ENCODE measurements at places on chromosomes 2 and 18.
A peak's percentile ranks its signal among the peaks of the same experiment; 100 is the strongest.

- DNase-seq = no peak
These were observed 38.8 kb upstream of the OSBPL6 start for GRCh38 chr2:178155524-178155923.

- no peak for DNase-seq
These were observed 80.2 kb upstream of the ITGA4 start for GRCh38 chr2:181376999-181377398.

GRCh38 chr18:7172611-7173010 lies 55.0 kb upstream of the LAMA1 start:
- DNase-seq = no peak

DNA sequence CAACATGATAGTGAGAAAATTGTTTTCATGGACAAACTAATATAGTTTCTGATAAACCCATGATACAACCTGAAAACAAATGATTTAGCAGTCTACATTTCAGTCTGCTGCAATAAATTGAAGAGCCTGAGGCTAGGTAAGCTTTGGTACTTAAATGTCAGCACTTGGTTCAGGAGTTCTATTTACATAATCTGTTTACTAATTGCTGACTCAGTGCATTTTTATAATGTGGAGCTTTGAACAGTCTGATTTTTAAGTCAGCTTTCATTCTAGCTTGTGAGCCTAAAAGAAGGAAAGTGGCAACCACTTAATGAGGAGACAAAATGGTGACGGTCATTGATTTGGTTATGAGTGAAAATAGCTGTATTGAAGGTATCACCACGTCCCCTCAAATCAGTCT lies 488.6 kb downstream of the CPS1 start:
- no peak for DNase-seq

- DNase-seq = no peak
These were observed 2.6 kb upstream of the KRCC1 start for GRCh38 chr2:88058191-88058590.

DNA sequence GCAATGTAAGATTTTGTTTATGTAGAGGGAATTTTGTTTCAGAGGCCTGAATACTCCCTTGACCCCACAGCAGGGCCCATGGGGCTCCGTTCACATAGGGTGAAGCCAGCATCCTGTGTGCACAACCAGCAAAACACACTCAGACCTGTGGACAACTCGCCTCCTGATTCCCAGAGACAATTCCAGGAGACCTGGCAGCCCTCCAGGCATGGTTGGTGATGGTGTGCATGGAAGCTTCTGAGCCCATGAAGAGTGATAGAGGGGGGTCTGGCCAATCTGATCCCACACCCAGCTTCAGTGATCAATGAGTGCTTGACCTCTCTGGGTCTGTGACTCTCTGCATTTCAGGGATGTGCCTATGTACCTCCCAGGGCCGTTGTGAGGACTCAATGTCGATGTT lies 91.0 kb upstream of the RAB6C start:
- DNase-seq = no peak

DNA sequence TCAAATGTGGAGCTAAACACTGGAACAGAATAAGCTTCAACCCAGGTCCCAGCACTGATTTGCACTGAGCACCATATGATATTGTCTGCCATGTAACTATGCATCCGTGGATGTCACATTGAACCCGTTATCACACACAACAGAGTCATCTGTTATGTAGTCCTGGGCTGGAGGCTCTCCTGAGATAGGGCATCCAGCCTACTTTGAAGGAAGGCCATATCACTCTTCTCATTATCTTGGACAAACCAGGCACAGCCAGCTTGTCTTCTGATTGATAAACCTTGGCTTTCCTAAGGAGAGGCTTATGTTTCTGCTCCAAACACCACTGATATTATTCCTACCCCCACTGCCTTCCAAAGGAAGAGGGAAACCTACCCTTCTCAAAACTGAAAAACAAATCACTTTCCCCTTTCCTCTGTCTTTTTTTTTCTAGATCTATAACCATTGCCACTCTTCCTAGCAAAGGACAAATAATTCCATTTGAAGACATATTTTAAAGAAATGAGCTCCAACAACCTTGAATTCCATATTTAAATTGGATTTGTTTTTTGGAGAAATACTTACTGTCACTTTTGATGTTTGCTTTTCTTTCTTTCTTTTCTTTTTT lies 16.4 kb downstream of the RSAD2 start:
- DNase-seq = no peak

DNA sequence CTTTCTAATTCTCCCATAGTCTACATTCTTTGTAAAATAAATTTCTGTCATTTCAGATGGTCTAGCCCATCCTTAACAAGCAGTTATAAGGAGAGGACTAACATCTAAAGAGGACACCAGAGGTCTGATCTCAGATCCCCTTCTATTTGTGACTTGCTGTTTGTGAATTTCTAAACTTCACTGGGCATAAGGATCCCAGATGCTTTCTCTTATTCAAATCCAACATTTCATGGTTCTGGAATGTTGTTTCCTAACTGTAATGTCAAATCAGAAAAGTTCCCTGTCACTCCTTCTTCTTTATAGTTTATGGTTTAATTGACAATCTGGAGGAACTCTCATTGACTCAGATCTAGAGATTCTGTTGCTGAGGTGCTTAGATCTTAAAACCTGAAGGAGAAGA lies 430.2 kb downstream of the MEIS1 start:
- DNase-seq = no peak

DNA sequence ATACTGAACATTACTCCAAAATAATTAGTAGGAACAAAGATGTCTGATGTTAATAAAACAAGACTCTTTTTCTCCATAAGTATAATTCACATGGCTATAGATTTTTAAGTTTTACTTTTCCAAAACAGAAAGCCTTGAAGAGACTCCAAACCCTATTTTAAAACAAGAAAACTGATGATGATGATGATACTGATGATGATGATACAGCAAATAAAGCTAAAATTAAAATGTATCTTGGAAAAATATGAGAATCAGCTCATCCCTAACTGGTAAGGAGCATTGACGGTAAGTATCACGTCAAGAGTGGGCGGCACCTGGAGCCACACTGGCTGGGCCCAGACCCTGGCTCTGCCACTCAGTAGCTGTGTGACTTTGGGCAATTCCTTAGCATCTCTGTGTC lies 39.6 kb downstream of the ID2 start:
- DNase-seq = no peak

GRCh38 chr2:106117347-106117746 lies 76.8 kb downstream of the UXS1 start:
- no peak for DNase-seq

DNA sequence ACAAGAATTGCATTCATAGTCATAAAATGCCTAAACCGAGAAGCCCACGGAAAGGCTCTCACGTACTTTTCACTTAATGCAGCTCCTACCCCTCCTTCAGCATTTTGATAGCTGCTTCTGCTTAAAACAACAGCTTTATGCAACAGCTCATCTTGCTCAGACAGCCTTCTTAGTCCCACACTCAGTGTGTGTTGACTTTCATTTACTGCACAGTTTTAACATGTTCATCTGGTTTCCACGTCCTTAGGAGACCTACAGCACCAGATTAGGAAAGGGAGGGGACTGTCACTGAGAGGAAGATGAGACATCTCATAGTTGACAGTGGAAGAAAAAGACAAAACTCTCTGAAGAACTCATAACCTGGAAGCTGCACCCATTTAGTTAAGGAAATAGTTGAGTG lies 435.4 kb downstream of the SETBP1 start:
- no peak for DNase-seq

DNA sequence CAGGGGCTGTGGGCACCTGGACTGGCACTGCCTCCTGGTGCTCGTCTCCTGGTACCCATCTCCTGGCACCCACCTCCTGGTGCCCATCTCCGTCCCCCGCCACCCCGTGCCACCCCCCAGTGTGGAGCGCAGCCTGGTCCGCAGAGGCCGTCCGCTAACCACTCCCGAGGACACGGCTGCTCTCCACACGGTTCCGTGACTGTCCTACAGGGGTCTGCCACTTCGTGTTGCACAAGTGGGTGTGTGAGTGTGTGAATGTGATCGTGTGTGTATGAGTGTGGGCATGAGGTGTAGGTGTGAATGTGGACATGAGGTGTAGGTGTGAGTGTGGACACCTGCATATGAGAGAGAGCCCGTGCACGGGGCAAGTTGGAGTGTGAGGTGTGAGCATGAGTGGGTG lies 119.4 kb upstream of the HS6ST1 start:
- no peak for DNase-seq

DNA sequence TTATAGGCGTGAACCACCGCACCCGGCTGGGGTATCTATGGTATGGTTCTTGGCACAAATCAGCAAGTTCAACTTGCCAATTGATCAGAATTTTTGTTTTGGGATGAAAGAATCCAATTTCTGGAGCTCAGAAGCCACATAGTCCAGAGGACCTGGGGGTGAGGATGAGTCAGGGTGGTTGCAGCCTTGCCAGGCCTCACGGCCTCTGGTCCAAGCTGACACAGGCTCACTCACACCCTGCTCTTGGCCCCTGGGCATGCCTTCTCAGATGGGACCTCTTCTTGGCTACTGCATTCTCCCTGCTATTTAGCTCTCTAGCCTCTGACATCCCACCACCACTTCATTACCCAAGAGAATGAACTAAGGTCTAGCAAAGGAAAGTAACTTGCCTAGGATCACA lies 16.3 kb downstream of the CAPG start:
- DNase-seq = no peak

- no peak for DNase-seq
These were observed 36.5 kb downstream of the ZNF385B start for GRCh38 chr2:179824961-179825360.

DNA sequence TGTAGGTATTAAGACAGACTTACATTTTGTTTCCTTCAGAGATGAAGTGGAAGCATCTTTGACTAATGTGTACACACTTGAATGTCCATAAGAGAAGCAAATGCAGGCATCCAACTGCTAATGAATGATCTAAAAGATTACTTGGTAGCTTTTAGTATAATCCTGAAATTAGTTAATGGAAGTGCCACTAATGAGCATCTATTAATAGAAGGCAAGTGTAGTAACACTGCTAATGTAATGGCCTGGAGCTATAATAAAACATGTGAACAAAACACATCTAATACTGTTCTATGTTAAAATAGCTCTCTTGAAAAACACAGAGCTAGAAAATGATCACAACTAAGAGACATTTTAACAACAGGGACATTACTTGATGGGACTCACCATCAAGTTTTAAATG lies 225.3 kb downstream of the SLC8A1 start:
- DNase-seq = no peak

DNA sequence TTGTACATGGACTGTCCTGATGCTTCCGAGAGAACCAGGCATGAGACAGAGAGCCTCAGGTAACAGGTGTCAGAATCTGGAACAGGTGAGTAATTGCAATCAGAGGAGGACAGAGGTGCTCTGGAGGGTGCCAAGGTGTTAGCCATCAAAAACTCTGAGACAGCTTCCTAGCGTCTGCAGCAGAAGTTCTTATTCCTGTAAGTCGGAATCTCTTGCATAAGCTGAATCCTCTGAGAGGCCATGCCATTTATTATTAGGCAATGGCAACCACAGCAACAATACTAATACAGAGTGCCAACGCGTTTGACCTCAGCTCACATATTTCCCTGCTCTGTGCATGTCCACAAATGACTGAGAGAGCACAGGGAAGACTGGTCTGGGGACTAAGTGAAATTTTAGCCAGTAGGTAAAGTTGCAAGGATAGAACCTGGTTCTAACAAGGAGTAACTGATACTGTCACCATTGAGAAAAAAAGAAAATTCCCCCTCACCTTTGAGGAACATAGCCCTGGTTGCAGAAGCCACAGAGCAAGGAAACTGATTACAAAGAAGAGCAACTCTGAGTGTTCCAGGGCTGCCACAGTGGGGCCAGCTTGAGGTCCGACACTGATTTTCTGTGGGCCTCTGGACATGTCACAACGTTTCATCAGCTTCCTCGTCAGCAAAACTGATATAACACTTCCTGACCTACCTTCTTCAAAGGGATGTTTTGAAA lies 55.1 kb upstream of the ACSL3 start:
- no peak for DNase-seq

DNA sequence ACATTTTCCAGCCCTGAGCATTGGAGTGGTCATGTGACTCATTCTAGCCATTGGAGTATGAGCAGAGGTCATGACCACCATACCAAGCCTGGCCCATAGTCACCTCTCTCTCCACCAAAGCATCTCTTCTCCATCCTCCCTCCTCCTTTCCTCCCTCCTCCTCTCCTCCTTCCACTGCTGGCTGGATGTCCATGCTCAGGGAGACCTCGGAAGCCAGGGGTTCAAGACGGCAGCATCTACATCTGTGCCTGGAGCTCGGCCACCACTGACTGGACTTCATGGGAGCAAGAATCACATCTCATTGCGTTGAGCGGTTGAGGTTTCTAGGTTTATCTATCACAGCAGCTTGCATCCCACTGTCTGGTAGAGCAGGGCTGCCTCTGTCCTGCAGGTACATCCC lies 252.4 kb downstream of the NDUFA10 start:
- DNase-seq = no peak

GRCh38 chr18:30684825-30685481 lies 357.6 kb downstream of the DSC3 start:
- DNase-seq = no peak

DNA sequence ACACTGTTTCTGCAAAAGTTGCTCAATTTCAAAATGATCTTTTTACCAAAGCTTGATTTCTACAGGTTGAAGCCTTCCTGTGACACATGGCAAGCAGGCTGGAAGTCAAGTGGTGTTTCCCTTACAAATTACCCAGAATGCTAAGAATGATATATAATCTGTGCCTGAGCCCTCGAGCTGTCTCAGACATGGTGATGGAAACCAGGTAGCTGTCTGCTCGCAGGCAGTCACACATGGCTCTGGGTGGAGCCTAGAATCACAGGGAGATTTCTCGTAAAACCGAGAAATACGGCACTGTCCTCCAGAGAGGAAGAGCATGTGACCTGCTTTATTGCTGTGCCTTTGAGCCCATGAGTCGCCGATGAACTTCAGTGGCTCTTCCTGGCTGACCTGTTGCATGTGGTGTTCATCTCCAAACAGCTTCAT lies 392.9 kb downstream of the ZNF521 start:
- DNase-seq = no peak

DNA sequence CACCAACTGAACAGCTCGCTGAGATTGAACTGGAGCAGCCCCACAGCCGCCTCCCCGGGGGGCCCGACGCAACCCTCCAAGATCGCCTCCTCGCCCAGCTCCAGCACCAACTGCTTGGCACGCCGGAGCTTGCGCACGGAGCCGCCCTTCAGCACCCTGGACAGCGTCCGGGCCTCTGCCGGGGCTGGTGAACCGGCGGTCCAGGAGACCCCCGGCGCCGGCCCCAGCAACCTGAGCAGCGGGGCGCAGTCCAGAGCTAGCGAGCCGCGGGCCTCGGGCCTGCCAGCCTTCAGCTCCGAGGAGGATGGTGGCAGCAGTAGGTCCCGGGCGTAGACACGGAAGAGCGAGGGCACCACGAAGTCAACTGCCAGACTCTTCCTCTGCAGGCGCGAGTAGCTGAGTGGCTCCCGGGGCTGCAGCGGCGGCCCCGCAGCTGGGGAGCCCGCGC lies 1.2 kb downstream of the ALK start:
- peak; percentile 41 for DNase-seq

DNA sequence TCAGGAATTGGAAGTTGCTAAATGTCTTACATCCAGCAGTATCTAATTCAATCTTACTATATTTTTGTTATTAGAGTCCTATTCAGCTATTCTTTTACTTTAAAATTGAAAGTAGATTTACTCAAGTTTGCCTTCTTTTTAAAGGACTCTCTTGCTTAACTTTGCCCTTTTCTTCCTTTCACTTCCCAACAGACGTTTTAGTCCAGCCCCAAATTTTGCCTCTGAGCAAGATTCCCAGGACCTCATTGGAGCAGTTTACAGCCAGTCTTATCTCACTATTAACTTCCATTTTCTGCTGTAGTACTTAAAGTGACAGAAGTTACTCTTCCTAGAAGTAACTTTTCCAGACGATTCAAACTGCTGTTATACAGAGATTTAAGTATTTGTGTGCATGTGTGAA lies 1.7 kb upstream of the PRKD3 start:
- peak; percentile 73 for DNase-seq

GRCh38 chr2:230564805-230565779 lies 147.6 kb upstream of the CAB39 start:
- DNase-seq = peak; percentile 49
